Activated naive CD8-positive, alpha-beta T cell treated with anti-CD3 and anti-CD28 coated beads for 36 hours (primary cell): ENCODE measurements at places on chromosomes 1 and 21. TPM values are rescaled to one million over a fixed set of nuclear protein-coding genes. Genes with fewer than 3 reads are reported as not detected.
A peak's percentile ranks its signal among the peaks of the same experiment; 100 is the strongest.

DNA sequence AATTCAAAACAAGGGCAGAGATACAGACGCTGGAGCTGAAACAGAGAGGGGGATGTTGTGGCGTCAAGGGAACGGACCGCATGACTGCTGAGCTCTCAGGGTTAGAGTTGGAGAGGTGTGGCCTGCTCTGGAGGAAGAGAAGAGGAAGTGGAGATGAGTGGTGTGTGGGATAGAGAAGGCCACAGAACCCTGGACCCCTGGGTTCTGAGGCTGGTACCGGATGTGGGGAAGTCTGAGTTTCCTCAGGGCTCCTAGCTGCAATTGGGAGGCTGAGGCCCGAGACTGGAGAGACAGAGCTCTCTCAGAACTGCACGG is 1.8 kb downstream of the BCAN start:
- peak; percentile 33 for DNase-seq

- no peak for DNase-seq
Measured at GRCh38 chr1:24374891-24375786, 38.4 kb downstream of the STPG1 start.

GRCh38 chr1:170674239-170674638 is 10.3 kb downstream of the PRRX1 start:
- DNase-seq = no peak

DNA sequence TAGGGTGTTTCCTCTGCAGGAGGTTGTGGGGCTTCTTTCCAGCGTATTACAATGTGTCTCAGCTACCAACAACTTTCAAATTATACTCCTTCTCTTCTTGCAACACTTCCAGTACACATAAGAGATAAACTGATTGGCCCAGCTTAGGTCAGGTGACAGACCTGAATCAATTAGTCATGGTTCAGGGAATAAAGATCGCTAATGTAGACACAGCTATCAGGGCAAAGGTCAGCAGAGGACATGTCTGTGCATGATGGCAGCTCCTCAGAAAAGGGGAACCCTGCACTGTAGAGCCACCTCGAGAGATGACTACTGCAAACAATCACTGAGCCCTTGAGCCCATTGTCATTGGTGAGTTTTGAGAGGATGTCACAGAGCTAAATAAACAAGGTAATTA is 36.8 kb upstream of the PKN2 start:
- no peak for DNase-seq

DNA sequence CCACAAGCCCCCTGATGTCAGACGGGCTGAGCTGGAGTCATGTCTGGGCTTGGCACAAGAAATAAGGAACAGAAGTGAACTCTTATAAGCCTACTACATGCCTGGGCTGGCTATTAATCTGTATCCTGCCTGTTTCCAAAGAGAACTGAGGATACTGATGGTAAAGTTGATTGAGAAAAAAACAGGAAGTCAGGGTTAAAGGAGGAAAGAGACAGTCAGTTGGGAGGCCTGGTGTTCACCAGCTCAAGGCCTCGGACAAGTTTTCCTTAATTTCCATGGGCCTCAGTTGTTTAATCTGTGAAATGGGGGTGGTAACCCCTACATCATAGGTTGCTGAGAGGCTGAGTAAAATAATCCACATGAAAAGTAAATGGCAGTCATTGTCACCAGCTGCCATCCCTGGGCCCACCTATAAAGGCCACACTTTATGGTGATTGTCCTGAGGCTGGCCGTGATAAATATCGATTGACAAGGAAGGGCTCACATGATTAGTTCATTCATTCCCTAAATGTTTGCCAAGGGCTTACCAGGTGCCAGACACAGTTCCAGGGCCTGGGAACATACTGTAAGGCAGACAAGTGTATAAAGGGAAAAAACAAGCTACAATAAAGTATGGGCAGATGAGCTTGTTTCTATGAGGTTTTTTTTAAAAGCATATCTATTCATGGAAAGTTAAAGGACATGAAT is 2.8 kb downstream of the ALDH4A1 start:
- DNase-seq = no peak

- no peak for DNase-seq
Measured at GRCh38 chr1:117208580-117208979, 2.1 kb downstream of the VTCN1 start.

- no peak for DNase-seq
Measured at GRCh38 chr21:27571706-27572105, 604.8 kb upstream of the ADAMTS5 start.

- no peak for DNase-seq
Measured at GRCh38 chr1:64246294-64246917, 43.0 kb downstream of the UBE2U start.

DNA sequence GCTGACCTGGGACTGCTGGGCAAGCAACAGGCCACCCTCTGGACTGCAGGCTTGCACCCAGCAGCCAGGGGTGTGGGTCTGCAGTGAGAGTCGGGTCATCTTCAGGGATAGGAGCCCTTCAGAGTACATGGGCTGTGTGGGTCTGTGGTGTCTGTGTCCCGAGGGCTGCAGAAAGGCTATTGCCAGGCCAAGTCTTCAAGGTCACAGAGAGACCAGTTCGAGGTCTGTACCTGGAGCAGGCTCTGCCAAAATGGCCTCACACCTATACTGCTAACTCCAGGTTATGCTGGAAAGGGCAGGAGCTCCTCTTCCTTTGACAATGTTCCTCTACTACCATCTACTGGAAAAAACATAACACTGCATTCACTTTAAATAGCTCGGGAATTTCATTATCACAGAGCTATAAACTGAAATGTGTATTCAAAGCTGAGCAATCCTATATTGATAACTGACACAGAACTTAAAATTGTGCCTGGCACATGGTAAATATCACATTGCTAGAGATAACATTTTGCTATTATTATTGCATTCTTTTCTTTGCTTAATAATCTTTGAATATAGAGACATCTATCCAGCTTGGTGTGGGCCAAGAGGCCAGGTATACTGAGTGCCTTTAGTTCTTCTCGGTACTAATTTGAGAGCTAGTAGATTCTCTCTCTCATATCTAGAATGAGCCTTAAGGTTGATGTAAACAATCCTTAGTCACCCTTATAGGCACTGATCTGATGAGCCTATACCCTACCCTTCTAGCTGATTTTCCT is 6.9 kb upstream of the DNAH14 start:
- no peak for DNase-seq

GRCh38 chr1:208939537-208940085 is 643.9 kb upstream of the CAMK1G start:
- no peak for DNase-seq

GRCh38 chr1:185650602-185651230 is 83.5 kb upstream of the HMCN1 start:
- DNase-seq = no peak

- DNase-seq = no peak
Measured at GRCh38 chr1:94852788-94853187, 32.6 kb downstream of the SLC44A3 start.

- no peak for DNase-seq
Measured at GRCh38 chr1:41882068-41882477, 36.6 kb downstream of the HIVEP3 start.

DNA sequence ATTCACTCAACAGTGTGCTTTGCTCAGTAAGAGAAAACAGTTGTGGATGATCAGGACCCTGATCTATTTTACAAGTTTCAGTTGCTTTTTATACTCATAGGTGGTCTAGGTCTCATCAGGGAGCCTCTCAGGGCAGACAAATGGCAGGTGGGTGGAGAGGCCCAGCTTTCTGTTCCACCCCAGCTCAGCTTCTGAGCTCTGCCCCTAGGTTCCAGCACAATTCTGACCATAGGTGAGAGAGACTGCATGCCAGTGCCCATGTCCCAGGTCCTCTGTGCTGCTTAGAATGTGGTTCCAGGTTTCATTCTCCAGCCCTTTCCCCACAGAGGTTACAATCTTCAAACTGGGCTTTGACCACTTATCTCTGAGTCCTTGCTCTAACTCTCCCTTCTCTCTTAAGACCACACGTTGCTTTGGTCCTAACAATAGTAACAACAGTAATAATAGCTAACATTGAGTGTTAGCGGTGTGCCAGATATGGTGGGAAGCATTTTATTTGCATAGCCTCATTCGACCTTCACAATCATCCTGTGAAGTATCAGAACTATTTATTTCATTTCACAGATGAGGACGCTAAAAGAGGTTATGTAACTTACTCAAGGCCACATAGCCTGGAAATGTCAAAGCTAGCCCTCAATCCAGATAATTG is 19.6 kb upstream of the DUSP10 start:
- DNase-seq = no peak

GRCh38 chr1:36570006-36570405 is 87.3 kb upstream of the CSF3R start:
- DNase-seq = no peak

- DNase-seq = no peak
Measured at GRCh38 chr1:47557066-47557465, 119.2 kb downstream of the FOXD2 start.

- DNase-seq = no peak
Measured at GRCh38 chr1:223331929-223332328, 32.0 kb downstream of the SUSD4 start.

DNA sequence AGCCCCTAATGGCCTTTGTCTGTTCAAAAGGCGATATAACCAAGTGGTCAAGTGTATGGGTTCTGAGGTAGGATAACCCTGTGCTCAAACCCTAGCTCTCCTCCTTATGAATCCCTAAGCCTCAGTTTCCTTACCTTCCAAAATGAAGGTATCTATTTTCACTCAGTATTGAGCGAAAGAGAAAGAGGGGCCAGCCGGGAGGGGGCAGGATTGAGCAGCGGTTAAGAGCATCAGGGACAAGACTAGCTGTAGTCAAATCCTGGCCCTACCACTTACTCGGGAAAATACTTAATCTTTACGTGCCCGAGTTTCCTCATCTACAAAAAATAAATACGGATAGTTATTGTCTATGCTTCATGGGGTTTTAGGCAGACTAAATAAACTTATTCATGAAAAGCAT is 25.7 kb downstream of the LY9 start:
- no peak for DNase-seq

DNA sequence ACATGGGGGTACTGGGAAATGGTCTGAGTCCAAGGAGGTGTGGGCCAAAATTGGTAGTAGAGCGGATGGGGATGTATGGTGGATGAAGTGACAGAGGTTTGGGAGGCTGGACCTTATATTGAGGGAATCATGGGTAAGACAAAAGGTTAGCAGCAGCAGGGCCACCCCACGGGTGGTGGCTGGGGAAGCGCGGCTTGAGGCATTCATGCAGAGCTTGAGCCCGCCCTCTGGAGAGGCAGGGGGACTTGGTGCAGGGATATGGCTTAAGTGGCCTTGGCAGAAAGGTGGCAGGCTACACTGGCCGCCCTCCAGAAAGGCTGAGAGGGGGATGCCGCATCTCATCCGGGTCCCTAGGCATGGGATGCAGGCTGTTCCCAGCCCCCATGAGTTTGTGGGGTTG is 31.5 kb downstream of the HMGB4 start:
- DNase-seq = no peak

- DNase-seq = no peak
Measured at GRCh38 chr21:43919871-43920801, 55.1 kb downstream of the AGPAT3 start.

GRCh38 chr1:27179379-27179778 is 24.5 kb upstream of the SLC9A1 start:
- no peak for DNase-seq

DNA sequence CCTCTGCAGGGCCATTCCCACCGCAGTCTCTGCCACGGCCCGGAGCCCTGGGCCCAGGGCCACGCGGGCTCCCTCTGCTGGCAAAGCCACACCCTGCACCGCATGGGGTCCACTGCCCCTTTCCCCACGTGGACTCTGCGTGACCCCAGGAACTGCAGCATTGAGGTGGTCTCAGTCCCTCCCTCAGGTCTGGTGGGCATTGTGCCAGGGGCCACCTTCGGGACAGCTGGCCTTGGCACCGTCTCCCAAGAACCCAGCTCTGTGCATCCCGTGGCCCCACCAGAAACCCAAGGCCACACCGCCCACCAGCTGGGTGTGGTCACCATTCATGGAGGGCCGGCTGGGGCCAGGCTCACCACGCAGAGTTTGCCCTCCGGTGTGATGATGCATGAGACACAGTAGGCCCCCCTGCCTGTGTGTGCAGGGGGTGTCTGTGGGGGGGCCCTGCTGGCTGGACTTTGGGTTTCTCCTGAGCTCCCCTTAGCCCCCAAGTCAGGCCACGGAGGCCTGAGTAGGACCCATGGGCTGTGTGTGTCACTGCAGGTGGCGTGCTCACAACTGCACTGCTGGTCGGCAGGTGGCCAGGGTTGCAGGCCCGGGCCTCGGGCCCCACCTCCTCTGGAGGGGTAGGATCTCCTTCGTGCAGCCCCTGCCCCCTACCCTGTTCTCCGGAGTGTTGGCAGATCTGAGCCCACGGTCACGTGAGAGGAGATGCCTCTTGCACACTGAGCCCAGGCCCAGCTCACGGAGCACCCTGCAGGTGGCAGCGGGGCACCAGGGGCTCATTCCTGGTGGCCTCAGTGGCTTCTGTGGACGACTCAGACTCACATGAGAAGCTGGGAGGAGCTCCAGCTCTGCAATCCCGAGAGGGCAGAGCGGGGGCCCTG is 5.8 kb downstream of the VWA1 start:
- peak; percentile 68 for DNase-seq

DNA sequence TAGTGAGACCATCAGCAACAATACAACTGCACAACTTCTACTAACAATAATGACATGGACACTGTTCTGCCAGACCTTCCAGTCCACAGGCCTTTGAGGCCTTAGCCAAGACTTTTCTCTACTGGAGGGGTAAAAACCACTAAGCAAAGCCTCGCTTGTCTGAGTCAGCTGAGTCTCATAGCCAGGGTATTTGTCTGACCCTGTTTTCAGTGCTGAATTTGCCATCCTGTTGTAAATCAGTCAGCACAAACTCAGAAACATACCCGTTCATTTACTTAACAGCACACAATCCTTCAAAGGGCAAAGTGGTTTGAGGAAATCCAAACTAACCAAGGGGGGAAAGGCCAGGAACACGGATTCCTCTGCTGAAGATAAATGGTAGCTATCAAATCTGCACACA is 537.8 kb downstream of the SMYD3 start:
- DNase-seq = no peak

Gene PHTF1
- 14.5 TPM for total RNA-seq

Gene MATN1
- 1.5 TPM for total RNA-seq

Gene PTAFR
- 0.22 TPM for total RNA-seq

Gene LRRC39
- total RNA-seq = 0.72 TPM

Gene IL20
- not detected for total RNA-seq

Gene NCF2
- 4.0 TPM for total RNA-seq

Gene FAM163A
- total RNA-seq = not detected

Gene OR2M3
- not detected for total RNA-seq

Gene HES4
- total RNA-seq = 0.93 TPM

Gene OR10J1
- not detected for total RNA-seq

Gene GOLT1A
- 0.33 TPM for total RNA-seq

Gene IFI44
- 45.2 TPM for total RNA-seq

Gene NRDC
- total RNA-seq = 118 TPM

Gene H6PD
- 5.7 TPM for total RNA-seq

Gene GUCA2B
- total RNA-seq = not detected

Gene SHISA4
- total RNA-seq = not detected

Gene FCRL2
- 0.12 TPM for total RNA-seq

Gene CRYBG2
- total RNA-seq = 5.1 TPM
